Activated naive CD4-positive, alpha-beta T cell treated with anti-CD3 and anti-CD28 coated beads, Interleukin-2, amount 50 U/mL, for 72 hours (primary cell): ENCODE measurements at places on chromosomes 16 and 17. TPM values are rescaled to one million over a fixed set of nuclear protein-coding genes. Genes with fewer than 3 reads are reported as not detected.

Gene SPHK1
- 11.9 TPM for total RNA-seq

Gene ABCC11
- total RNA-seq, result not detected

Gene OTOA
- 0.12 TPM for total RNA-seq

Gene USP36
- 82.2 TPM for total RNA-seq

Gene NEUROD2
- total RNA-seq, result not detected

Gene RPTOR
- total RNA-seq, result 128 TPM
